H54 (cell line): ENCODE measurements at places on chromosomes 1 and 21.

GRCh38 chr21:15763359-15763758 lies 33.6 kb downstream of the USP25 start:
- DNase-seq, result no peak

GRCh38 chr1:39973503-39974135 lies 18.7 kb downstream of the MFSD2A start:
- DNase-seq, result peak; percentile 79

GRCh38 chr1:173280899-173281660 lies 73.9 kb upstream of the TNFSF4 start:
- DNase-seq, result no peak

GRCh38 chr21:34517491-34518245 lies 5.7 kb upstream of the KCNE1 start:
- no peak for DNase-seq

GRCh38 chr1:66929146-66929688 lies 4.4 kb downstream of the MIER1 start:
- DNase-seq, result no peak

DNA sequence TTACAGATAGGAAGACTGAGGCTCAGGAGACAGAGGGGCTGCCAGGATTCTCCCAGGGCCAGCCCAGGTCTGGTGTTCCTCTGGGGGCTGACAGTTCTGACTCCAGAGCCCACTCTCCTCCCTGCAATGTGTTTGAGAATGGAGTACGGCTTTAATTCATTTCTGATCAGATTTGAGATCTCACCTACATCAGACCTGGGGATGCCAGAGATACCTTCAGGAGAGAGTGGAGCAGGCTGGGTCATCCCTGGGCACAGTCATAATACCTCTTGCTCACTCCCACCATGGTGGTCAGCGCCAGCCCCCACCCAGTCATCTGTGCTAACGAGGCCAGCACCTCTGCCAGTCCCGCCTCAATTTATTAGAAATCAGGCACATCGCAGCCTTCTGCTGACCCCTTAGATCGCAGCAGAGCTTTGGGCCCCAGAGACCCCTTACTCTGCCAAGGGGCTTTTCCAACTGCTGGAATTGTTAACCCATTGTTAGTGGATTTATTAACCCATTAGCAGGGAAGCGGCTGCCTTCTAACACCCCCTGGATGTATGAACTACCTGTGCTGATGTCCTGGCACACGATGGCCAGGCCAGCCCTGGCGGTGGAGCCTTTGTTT lies 352.1 kb downstream of the MATN1 start:
- no peak for DNase-seq

GRCh38 chr1:167518331-167518700 lies at the start of gene CD247:
CD247 (minus strand) TSS chr1:167518529; CDS start chr1:167518465, 64 bp downstream.
- no peak for DNase-seq

- DNase-seq, result no peak
These were observed at the start of gene S100A3 for GRCh38 chr1:153548722-153549688. S100A3 (minus strand) TSS chr1:153549258; CDS start chr1:153548485, 773 bp downstream.

- no peak for DNase-seq
These were observed 17.5 kb upstream of the ZFP69B start for GRCh38 chr1:40432644-40433390.

DNA sequence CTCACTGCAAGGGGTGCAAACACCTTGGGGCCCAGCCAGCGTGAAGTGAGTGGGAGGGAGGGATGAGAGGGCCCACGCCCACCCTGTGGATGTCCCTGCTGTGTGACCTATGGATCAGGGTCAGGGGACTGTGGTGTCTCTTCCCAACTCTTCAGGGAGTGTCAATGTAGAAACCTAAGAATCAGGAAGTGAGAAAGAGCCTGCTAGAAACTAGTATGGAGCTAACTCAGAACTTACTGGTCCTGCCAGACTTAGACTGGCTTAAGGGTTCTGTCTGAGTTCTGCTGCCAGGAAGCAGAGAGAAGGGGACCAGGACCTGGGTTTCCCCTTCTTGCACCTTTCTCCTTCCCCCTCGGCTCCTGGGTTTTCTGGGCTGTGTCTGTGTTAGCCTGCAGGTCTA lies 1.8 kb upstream of the IL10 start:
- no peak for DNase-seq

GRCh38 chr21:38129711-38130110 lies 127.1 kb upstream of the KCNJ15 start:
- DNase-seq, result no peak

DNA sequence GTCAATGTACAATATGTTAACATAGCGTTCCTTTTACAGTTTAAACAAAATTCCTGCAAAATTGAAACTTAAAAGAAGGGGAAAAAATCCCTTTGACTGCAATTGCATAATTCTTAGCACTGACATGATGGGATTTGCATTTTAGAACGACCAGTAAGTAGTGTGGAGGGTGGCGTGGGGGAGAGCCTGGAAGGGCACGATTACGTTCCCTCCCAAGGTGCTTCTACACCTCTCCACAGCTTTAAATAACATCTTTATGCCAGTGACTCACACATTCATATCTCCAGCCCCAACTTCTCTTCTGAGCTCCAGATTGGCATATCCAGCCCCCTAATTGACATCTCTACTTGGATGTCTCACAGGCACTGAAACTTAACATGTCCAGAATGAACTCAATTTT lies 64.3 kb downstream of the OLFML3 start:
- DNase-seq, result no peak

DNA sequence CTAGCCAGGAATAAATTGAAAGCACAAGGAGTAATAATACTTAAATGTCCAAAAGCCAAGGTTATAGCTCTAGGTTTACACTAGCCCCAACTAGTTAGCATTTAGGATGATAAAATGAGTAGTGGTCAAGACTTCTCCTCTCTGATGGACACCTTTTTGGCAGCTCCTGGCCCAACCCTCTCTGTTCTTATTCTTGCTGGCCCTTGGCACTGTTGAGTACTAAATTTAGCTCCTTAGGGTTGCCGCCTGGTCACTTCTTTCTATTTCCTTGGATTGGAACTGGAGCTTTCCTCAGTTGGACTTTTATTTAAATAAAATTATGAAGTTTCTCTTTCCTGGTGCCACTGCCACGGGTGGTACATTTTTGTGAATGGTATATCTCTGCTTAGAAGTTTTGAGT lies 28.3 kb downstream of the ARID1A start:
- DNase-seq, result no peak

DNA sequence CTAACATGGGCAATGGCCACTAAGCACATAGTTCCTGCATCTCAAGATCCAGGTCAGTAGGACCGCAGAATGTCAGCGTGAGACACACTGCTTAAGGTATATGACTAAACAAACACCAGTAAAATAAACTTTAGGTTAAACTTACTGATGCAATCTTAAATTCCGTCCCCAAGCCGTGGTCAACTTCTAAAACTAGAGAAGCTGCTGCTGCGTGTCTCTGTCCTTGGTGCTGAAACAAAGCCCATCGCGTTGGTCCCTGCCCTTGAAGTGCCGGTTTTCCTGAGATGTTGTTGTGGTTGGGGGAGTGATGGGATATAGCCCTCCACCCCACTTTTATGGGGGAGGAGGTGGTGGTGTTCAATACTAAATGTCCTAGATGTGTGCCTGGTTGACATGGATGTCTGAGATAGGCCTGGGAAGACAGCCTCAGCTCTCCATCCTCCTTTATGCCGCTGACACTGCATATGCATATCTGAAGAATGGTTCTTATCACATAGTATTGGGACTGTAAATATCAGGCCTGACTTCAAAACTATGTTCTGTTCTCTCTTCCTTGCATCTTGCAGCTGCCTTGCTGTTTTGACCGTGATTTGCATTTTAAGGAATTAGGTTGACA lies 72.0 kb upstream of the KCNA3 start:
- peak; percentile 4 for DNase-seq

DNA sequence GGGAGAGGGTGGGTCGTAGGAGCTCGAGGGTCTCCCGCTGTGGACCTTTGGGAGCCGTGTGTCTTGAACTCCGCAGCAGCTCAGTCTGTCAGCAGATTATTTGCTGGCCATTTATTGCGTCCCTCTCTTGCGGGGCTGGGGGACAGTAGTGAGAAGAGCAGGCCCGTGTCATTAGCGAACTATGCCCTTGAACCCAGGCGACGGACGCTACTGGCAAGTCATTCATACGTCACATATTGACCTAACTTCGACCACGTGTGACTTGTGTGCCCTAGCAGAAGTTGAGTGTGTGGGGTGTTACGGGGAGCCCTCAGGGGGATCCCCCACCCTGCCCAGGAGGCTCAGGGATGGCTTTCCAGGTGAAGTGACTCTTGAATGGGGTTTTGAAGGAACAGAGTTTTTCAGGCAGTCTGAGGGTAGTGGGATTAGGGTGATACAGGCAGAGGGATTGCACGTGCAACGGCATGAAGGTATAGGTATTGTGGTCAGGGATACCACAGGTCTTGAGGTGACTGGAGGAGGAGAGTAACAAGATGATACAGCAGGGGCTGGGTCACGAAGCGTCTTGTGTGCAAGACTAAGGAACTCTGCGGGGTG lies 13.0 kb downstream of the RCC1 start:
- DNase-seq, result no peak

- no peak for DNase-seq
These were observed 16.2 kb downstream of the CD247 start for GRCh38 chr1:167502192-167502551.

GRCh38 chr1:30678209-30678608 lies 45.2 kb downstream of the MATN1 start:
- no peak for DNase-seq

DNA sequence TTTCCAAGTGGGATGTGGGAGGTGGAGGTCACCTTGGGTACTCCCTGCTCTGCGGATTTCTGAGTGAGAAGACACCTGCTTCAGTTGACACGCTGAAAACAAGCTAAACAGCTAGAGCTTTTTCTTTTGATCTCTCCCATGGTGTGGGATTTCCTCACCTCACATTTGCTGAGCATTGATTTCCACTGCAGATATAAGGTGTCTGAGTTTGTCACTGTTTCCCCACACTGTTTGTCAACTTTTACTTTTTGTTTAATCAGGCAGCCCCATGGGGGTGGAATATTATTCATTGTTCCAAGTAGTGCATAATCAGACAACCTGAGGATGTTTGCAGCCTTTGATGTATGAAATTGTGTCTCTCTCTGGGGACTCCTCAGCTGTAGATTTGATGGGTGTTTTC lies 49.5 kb downstream of the FASLG start:
- DNase-seq, result no peak

DNA sequence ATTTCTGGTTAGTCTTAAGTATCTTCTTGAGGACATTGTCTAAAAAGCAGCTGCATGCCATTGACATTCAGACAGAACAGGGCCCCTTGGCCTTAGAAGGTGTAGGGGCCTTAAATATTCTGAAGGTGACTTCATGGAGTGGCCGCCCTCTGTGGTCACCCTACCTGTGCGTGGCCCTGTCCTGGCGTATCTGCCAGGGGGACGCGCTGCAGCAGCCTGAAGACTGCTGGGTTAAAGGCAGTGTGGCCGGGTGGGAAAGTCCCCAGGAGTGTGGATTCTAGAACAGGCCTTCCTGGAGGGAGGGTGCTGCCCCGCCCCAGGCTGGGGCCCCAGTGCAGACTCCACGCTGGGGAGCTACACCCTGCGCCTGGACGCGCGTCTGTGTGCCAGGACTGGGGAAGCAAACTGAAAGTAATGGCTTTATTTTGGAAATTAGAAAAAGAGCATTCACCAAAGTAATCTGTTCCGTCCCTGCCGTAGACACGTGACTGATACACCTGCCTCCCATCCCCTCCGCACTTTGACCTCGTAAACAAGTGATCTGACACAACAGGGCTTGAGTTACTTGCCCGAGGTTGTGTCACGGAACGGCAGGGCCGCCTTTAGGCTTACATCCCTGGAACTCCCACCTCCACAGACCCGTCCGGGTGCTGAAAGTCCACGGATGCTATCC lies 1.8 kb downstream of the AGPAT3 start:
- DNase-seq, result no peak

- DNase-seq, result no peak
These were observed 9.0 kb downstream of the PRDX1 start for GRCh38 chr1:45512641-45513054.
